Right lobe of liver (tissue), 6 donors: ENCODE measurements at places on chromosomes 2 and 18. TPM values are rescaled to one million over a fixed set of nuclear protein-coding genes. Genes with fewer than 3 reads are reported as not detected.

ELOA2 gene
- not detected for total RNA-seq

- no peak overlapping the region for H3K27ac ChIP-seq
- no peaks in the 10 kb centered on the region for H3K4me1 ChIP-seq
- H3K4me3 ChIP-seq, result no peak overlapping the region
- peak; percentile 76 for DNase-seq
- H3K36me3 ChIP-seq, result no peaks in the 10 kb centered on the region
- H3K27me3 ChIP-seq, result no peaks in the 10 kb centered on the region
Measured at GRCh38 chr2:217713395-217714286, 289.2 kb downstream of the TNS1 start.

DNA sequence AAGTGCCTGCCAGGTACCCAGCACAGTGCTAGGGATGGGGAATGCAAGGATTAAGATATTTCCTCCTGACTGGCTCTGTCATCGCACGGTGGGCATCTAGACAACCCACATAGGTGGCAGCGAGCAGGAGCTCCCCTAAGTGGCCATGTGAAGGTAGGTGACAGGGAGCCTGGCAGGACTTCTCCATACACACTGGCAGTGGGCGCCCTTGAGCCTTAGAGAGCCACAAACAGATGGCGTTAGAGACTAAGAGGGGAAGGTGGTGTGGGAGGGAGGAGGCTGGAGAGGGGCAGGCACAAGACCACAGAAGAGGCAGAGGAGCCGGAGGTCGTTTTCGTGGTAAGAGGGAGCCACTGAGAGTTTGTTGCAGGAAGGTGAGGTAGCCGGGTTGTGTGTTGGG is 15.2 kb downstream of the PRELID3A start:
- H3K36me3 ChIP-seq, result no peaks in the 10 kb centered on the region
- peaks cover 5% of the 10 kb centered on the region for H3K27me3 ChIP-seq
- no peaks in the 10 kb centered on the region for H3K4me1 ChIP-seq
- DNase-seq, result no peak

CD8B2 gene
- total RNA-seq, result not detected

GRCh38 chr2:67694445-67694844 is 297.3 kb downstream of the ETAA1 start:
- no peaks in the 10 kb centered on the region for H3K36me3 ChIP-seq
- H3K27me3 ChIP-seq, result no peaks in the 10 kb centered on the region
- H3K27ac ChIP-seq, result no peak overlapping the region
- H3K4me3 ChIP-seq, result no peak overlapping the region
- no peaks in the 10 kb centered on the region for H3K4me1 ChIP-seq

CCDC138 gene
- total RNA-seq, result 2.5 TPM
